Activated naive CD4-positive, alpha-beta T cell treated with anti-CD3 and anti-CD28 coated beads, Interleukin-2, amount 50 U/mL, for 16 hours (primary cell): ENCODE measurements at places on chromosomes 7 and 10.

DNA sequence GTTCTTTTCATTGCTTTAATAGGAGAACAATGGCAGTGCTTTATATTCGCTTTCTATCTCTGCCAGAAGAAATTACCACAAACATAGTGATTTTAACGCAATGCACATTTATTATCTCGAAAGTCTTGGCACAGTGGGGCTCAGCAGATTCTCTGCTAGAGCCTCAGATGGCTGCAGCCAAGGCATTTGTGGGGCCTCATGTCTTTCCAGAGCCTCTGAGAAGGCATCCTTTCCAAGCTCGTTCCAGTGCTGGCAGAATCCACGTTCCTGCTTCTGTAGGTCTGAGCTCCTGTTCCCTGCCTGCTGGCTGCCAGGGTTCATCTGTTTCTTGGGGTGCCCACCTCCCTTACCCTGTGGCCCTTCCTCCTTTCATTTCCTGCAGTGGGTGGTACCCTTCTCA, 60.2 kb downstream of the LRRC18 start:
- no peak for DNase-seq

DNA sequence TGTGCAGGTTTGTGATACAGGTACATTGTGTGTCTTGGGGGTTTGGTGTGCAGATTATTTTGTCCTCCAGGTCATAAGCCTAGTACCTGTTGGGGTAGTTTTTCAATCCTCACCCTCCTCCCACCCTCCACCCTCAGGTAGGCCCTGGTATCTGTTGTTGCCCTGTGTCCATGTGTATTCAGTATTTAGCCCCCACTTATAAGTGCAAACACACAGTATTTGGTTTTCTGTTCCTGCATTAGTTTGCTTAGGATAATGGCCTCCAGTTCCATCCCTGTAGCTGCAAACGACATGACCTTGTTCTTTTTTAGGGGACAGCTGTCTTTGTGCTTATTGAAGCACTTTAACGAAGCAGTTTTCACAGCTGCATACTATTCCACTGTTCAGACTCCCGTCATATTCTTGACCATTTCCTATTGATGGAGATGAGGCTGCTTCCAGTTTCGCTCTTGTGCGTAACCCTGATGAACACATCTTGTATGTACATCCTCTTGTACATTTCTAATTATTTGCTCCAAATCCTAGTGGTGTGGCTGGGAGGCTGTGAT, 47.4 kb downstream of the LHPP start:
- no peak for DNase-seq

DNA sequence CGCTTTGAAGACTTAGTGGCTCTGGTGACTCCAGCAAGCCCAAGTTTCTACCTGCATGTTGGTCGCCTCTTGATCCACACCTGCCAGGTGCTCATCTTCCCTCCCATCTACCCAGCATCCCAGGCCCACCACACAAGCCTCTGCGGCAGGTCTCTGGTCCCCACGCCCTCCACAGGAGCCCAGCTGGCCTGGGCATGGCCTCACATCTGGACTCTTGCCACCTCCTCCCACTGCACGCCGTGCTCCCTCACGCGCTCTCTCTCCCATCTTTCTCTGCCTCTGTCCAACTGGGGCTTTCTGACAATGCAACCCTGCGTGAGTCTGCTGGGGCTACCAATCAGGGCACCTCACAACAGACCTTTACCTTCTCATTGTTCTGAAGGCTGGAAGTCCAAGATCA, 50.2 kb upstream of the FGFR2 start:
- DNase-seq: no peak

- no peak for DNase-seq
Measured at GRCh38 chr7:155340071-155340531, 42.4 kb downstream of the INSIG1 start.

- no peak for DNase-seq
Measured at GRCh38 chr10:89263091-89263490, 11.5 kb upstream of the LIPA start.

DNA sequence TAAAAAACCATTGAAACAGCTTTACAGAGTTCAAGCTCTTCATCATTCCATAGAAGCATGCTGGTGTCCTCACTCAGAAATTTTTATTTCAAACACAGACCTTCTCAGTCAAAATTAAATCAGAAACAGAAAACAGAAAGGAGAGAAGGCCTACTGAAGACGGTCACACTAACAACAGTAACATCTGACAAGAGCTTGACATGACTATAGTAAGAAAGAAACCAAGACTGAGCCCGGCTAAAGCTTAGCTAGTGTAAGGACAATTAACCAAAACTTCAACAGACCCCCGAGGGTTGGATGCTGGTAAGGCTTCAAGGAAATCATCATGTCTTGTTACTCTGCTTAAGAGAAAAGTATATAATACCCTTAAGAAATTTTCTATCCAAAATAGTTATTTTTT, 38.6 kb downstream of the MTPN start:
- DNase-seq: no peak

GRCh38 chr7:43615558-43616145, 32.7 kb downstream of the STK17A start:
- DNase-seq: no peak
